ENCODE measurements at places on chromosomes 5 and 9. TPM values are rescaled to one million over a fixed set of nuclear protein-coding genes. Genes with fewer than 3 reads are reported as not detected.

MRPL22 gene
- 59.7 TPM for total RNA-seq

PCDHA1 gene
- not detected for total RNA-seq

PTPDC1 gene
- total RNA-seq, result 6.5 TPM

STKLD1 gene
- total RNA-seq, result 1.4 TPM
